Stimulated activated CD4-positive, alpha-beta T cell treated with anti-CD3 and anti-CD28 coated beads, Interleukin-1b, Interleukin-23, amount 100 ng/mL, for 24 hours (primary cell): ENCODE measurements at places on chromosomes 5 and 9.

DNA sequence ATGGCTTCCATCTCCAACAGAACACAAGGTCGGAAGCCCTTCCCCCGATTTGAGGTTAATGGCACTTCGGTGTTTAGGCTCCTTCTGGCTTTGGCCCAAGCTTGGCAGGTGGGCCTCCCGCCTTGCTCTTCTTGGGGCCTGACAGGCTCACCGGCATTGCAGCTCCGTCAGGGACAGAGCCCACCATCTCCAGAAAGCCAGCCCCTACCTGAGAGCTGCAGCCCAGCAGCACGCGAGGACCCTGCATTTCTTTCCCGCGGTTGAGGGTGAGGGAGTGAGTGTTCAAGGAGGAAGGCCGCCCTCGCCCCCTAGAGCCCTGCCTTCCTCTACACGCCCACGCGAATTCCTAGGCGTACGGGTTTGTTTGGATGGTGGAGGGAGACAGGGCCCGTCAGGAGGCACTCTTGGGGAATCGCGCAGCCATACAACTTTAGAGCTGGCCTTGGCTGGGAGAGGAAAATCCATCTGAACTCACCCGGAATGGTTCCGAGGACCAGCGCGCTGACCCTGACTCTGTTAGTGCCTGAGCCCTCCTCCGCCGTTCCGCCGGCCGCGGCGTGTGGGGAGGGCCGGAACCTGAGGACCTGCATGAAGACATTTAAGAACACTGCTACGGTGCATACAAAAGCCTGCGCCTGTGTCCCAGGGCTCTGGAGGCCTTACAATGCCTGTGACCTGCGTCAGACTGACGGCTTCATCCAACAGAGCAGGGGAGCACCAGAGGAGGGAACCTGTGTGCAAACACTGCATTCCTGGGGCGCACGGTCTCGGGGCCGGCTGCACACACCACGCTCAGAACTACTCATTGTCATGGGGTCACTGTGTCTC, 73.8 kb downstream of the MRPL36 start:
- no peak for DNase-seq

GRCh38 chr9:69385581-69386033, 60.6 kb downstream of the ENTREP1 start:
- no peak for DNase-seq

- DNase-seq, result no peak
These were observed 2.0 kb upstream of the RICTOR start for GRCh38 chr5:39076101-39076756.

- DNase-seq, result no peak
These were observed 40.1 kb downstream of the TRIP13 start for GRCh38 chr5:932628-933250.

- peak; percentile 17 for DNase-seq
These were observed 722 bp downstream of the TBC1D9B start for GRCh38 chr5:179906795-179907555.

DNA sequence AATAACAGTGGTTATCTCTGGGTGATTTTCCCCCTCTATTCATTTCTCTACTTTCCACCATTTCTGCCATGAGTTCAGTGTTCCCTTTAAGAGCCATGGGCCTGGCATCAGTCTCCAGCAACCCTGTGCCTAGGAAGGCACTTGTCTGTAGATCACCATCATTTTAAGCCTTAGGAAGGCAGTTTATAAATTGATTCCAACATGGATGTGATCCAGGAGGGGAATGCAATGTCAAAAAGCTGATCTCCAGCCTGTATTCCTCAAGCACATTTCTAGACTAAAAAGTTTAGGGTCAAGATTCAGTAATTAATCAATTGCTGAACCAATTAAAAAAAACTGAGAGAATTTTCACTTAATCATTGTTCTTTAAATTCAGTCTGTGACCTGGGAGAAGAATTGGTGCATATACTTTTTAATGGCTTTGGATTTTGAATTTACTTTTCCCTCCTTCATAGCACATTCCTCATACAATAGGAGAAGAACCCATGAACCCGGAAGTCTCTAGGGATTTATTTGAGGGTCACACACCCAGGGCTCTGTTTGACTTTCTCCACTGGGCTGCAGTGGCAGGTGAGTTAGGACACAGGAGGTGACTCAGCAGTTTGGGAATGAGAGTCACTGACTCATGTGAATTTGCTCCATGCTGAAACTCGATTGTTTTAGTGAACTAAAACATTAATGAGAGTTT, 6.1 kb upstream of the ERMP1 start:
- no peak for DNase-seq

- peak; percentile 14 for DNase-seq
These were observed 507.8 kb downstream of the MAT2B start for GRCh38 chr5:164013077-164013670.

- DNase-seq, result no peak
These were observed 156.4 kb upstream of the FTMT start for GRCh38 chr5:121695307-121695706.

- no peak for DNase-seq
These were observed 8.2 kb downstream of the ADGRD2 start for GRCh38 chr9:124458441-124458840.

GRCh38 chr5:143316844-143317631, 86.4 kb downstream of the NR3C1 start:
- DNase-seq, result no peak
